ENCODE measurements at places on chromosomes 1 and 21.

- DNase-seq, result no peak
Measured at GRCh38 chr21:39657091-39657689, 44.5 kb downstream of the B3GALT5 start.

GRCh38 chr21:26097475-26097874, 73.1 kb downstream of the APP start:
- DNase-seq, result no peak

DNA sequence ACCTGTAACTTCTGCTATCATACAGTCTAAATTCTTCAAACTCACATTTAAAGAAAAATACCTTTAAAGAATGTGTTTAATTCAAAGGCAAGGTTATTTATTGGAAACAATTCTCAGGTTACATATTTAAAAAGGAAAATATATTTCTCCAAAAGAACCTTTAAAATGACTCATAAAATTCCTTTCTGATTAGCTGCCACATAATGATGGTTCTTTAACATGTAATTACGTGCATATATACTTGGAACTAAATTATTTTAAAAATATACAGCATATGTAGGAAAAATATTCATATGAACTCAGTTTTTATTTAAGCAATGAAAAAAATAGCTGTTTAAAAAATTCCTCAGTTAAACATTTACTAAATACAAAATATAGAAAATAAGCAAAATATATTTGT, 173.6 kb downstream of the COP1 start:
- no peak for DNase-seq

DNA sequence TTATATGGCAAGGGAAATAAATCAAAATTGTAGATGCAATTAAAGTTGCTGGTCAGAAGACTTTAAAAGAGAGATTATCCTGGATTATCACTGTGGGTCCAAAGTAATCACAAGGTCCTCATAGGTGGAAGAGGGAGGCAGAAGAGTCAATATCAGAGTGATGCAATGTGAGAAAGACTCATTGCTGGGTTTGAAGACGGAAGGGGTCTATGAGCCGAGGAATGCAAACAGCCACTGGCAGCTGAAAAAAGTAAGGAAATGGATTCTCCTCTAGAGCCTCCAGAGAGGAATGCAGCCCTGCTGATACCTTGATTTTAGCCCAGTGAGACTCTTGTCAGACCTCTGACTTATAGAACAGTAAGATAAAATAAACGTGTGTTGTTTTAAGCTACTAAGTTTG, 59.8 kb upstream of the MUTYH start:
- DNase-seq, result no peak

- DNase-seq, result no peak
Measured at GRCh38 chr1:65207317-65207716, 59.3 kb downstream of the AK4 start.

- no peak for DNase-seq
Measured at GRCh38 chr1:110163591-110163990, 13.3 kb downstream of the SLC6A17 start.

GRCh38 chr21:27534206-27534605, 567.3 kb upstream of the ADAMTS5 start:
- no peak for DNase-seq

DNA sequence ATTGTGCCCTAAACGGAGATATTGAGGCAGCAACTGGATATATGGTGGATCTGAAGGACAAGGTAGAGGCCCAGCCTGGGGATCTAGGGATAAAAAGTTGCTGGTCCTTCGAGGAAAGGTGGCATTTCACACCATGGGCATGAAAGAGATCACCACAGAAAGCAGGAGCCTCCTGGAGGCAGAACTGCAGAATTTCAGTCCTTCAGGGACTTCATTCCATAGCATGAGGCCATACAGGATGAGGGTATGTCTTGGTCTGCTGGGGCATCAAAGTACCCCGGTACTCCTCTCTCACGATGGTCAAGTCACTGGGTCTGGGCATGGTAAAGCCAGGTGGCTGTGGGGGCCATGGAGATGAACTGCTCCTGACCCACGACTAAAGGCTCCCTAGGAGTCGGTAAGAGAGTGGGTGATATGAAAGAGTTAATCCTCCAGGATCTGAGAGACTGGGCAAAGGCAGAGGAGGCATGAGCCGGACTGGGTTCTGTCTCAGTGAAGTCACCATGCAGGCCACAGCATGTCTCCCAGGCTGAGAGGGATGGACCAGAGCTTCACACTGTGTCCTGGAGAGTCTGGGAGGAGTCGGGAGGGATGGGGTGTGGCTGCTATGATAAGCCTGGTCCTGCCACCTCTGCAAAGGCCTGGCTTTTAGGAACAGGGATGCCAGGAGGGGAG, 5.8 kb upstream of the SPRR5 start:
- DNase-seq, result no peak

DNA sequence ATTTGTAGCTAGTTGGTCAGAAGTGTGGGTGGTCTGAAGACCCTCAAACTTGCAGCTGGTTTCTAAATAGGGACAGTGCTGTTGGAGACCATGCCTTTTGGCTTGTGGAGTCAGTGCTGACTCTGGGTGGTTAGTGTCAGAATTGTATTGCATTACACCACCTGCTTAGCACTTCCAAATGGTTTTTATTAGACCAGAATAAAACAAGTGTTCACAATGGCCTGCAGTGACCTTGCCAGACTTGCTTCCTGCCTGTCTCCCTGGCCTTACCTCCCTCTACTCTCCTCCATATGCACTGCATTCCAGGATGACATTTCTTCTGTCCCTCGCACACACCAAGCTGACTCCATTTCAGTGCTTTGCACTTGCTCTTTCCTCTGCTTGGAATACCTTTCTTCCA, 72.7 kb upstream of the CNIH3 start:
- no peak for DNase-seq

DNA sequence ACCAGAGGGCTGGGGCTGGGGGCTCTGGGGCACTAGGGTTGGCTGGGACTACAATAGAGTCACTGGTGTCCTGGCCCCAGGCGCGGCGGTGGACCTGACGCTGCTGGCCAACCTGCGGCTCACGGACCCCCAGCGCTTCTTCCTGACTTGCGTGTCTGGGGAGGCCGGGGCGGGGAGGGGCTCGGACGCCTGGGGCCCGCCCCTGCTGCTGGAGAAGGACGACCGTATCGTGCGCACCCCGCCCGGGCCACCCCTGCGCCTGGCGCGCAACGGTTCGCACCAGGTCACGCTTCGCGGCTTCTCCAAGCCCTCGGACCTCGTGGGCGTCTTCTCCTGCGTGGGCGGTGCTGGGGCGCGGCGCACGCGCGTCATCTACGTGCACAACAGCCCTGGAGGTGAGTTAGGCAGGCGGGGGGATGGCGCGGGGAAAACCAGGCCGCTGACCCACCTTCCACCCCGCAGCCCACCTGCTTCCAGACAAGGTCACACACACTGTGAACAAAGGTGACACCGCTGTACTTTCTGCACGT, 4.1 kb downstream of the TIE1 start:
- DNase-seq, result no peak

- DNase-seq, result no peak
Measured at GRCh38 chr1:114892194-114892918, 37.7 kb downstream of the SYCP1 start.

DNA sequence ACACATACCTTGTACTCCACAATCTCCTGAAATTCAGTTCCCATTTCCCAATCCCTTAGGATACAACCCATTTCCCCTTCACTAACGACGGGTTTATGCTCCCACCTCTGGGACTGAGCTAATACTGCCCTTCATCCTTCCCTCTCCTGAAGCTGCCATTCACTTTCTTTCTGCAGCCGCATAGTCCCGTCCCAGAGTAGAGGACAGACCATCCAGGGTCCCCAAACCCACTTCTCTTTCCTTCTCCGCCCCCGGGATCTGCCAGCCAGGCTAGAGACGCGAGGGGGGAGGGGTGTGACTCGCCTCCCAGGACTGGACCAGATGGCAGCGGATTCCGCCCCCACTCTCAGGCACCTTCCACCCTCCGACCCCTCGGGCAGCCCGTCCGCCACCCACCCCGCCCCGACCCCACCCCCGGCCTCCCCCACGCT, 679 bp downstream of the ABL2 start:
- DNase-seq, result no peak

- DNase-seq, result no peak
Measured at GRCh38 chr1:9238550-9238949, 4.0 kb downstream of the H6PD start.

DNA sequence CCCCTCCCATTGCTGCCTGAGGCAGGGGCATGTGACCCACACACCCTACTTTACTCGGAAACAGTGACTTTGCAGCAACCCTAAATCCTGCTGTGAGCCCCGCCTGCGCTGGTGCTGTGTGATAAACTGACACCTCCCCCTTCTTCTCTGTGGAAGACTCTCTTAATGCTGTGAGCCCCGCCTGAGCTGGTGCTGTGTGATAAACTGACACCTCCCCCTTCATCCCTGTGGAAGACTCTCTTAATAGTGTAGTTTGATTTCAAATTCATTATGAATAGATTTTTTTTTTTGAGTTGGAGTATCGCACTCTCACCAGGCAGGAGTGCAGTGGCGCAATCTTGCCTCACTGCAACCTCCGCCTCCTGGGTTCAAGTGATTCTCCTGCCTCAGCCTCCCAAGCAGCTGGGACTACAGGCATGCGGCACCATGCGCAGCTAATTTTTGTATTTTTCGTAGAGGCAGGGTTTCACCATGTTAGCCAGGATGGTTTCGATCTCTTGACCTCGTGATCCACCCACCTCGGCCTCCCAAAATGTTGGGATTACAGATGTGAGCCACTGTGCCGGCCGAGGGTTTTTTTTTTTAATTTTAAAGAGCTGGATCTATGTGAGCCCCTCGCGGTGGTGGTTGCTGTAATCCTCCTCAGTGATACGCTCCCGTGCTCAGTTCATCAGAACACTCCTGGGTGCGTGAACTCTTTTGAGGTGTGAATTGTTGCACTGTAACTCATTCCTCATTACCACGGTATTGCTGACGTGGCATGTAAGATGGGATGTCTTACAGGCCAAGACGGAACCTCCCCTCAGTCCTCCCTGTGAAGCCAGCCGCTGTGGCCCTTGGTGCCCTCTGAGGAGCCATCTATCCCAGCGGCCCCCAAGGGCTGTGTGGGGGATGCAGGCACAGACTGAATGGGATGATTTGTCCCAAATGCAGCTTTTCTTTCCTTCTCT, 60.3 kb downstream of the GALNT2 start:
- no peak for DNase-seq

DNA sequence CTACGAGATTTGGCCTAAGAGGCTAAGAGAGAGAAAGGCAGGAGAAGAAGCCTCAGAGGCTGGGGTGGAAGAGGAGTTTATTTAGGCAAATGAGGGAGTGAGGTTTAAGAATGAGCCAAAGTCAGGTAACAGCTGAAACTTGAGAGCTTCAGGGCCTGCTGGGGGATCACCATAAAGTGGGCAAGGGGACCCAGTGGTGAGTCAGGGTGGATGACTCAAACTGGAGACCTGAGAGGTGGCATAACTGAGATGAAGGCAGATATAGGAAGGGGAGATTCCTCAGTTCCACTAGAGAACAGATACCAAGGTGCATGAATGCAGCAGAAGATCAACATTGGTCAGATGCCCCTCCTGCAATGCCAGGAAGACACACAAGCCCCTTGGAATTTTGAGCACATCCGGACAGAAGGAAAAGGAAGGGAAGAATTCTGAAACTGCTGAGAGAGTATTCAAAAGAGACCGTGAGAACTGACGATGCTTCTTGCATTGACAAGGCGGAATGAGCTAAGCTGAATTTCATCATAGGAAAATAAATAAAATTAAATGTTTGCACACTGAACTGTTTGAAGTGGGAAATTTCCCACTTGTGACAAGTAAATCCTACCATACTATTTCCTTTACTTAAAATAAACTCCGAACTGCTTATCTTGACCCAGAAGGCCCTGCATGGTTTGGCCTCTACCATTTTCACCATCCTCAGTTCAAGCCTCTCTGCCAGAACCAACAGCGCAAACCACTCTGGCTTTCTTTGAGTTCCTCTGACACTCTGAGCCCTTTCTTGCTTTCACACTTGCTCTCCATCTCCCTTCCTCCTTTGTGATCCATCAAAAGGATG, 94.1 kb downstream of the NMNAT2 start:
- no peak for DNase-seq

- DNase-seq, result no peak
Measured at GRCh38 chr1:202681736-202682420, 28.4 kb downstream of the SYT2 start.

DNA sequence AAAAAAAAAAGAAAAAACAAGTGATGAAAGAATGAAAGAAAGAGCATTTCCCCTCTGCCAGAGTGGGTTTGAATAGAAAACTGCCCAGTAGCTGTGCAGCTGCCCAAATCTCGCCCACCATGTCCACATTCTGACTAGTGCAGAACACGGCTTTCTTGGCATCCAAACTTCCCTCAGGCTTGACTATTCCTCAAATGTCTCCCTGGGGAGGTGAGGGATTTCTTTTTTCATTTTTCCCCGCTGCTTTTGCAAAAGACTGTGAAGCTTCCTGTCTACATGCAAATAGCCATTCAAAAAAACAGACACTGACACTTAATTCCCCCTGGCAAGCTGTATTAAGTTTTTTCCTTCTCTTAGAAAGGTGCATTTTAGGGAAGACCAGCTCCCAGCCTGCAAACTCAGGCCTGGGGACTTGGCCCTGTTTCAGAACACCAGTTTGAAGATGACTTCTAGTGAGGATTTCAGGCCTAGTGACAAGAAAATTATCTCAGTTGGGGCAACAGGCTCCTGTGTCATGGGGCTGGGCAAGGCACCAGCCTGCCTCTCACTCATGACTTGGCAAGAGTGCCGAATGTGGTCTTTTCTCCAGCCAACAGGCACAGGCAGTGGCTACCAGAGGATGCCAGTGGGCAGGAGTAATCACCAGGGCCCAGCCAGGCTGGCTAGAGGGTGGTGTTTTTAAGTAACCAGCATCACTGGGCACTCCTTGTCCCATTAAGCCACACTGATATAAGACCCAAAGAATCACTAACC, 178.1 kb upstream of the NFIA start:
- peak; percentile 28 for DNase-seq

DNA sequence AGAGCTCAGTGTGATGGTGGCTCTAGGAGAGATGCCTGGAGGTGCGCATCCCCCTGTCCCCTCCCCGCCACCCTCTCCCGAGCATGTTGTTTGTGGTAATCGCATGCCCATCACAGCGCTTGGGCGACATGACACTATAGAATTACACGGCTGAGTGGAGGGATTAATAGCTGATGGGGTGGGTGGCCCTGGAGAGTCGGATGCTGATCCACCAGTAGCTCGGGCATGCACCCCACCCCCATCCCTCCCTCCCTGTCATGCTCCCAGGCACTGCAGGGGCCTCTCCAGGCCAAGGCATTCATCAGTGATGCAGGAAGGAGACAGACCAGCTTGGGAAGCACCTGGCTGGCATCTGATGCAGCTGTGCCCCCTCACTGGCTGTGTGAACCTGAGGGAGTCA, 159.0 kb upstream of the IGSF21 start:
- no peak for DNase-seq

DNA sequence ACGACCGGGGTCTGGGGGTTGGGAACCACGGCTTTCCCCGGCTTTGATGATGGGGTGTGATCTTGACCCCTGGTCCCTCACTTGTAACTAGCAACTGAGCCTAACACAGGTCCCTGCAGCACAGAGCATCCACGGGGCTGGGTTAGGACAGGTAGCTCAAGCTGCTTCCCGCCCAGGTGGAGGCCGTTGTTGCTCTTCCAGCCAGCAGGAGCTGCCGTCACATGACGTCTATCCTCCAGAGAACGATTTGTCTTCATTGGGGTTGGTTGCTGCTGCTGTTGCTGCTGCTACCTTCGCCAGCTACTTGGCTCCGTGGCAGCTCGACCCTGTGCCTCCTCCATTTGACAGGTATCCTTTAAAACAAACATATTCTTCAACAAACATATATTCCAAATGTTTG, 74.3 kb upstream of the ADAR start:
- no peak for DNase-seq

GRCh38 chr1:221837896-221838295, 96.0 kb upstream of the DUSP10 start:
- DNase-seq, result no peak

- DNase-seq, result no peak
Measured at GRCh38 chr1:184860535-184860934, 105.9 kb upstream of the EDEM3 start.
